ENCODE measurements at places on chromosomes 6 and 20.

GRCh38 chr20:5508044-5508443 lies 191.3 kb upstream of the PROKR2 start:
- DNase-seq, result no peak

DNA sequence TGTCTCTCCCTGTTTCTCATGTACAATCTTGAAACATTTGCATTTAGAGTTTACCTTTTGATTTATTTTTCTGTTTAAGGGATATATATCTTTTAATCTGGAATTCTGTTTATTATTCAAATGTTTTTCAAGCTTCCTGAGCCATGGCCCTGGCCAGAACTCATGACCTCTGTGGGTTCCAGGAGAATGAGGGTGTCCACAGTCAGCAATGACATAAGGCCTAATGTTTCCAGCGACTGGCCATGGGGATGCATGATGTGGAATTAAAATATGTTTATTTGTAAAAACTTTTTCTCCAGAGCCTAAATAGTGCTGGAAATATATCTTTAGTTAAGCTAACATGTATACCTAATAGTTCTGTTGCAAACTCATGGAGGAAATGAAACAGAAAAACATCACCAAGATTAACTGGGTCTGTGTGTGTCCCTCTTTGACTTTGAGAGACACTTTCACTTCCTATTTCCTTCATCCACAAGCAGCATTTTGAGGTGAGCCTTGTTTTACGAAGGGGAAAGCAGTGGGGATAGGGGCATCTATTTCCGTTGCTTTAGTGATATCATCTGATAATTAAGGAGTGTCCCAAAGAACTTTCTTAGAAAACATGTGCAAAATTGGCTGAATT lies 87.6 kb downstream of the SMOC2 start:
- no peak for DNase-seq

GRCh38 chr6:138645976-138646640 lies 127.5 kb upstream of the CCDC28A start:
- DNase-seq, result no peak

DNA sequence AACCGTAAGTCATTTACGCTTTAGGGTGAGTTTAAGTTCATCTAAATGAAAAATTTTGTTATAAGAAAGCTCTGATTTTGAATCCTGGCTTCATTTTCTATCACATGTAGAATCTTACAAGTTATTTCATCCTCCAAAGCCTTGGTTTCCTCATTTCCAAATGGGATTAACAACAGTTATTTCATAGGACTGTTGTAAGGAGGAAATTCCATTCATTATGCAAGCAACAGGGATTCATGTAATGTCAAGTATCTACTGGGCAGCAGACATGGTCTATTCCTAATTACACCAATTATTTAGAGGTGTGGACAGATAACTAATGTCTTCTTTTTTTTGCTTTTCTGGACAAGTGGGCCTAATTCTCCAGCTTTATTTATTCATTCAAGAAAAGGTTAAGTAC lies 154.0 kb downstream of the PDSS2 start:
- DNase-seq, result no peak

GRCh38 chr6:39707962-39708683 lies 17.1 kb downstream of the KIF6 start:
- no peak for DNase-seq

GRCh38 chr6:89750338-89750737 lies 69.3 kb downstream of the MDN1 start:
- DNase-seq, result no peak

DNA sequence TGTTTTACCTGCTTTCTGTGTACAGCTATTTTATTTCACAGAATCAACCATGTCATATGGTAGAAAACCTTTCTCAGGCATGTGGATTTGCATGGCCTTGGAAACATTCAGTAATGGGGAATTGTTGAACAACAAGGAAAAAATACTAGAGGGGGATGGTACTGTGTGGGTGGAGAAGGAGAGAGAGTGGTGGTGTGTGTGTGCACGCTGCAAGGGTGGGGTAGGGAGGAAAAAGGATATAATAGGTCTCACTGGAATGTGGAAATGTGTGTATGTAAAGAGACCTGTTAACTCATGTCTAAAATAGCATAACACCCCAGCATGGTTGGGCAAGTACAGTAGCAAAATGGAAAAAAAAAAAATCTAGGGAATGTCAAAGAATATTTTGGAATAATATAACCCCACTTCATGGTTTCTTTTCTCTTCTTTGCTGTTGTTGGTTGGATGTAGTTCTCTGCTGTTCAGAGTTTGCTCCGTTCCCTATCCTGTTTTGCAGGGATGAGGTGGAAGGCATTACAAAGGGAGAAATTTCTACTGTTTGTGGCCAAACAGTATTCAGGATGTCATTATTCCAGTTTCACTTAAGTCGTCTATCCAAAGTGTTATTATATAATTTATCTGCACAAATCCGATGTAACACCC lies 93.9 kb upstream of the CITED2 start:
- no peak for DNase-seq

DNA sequence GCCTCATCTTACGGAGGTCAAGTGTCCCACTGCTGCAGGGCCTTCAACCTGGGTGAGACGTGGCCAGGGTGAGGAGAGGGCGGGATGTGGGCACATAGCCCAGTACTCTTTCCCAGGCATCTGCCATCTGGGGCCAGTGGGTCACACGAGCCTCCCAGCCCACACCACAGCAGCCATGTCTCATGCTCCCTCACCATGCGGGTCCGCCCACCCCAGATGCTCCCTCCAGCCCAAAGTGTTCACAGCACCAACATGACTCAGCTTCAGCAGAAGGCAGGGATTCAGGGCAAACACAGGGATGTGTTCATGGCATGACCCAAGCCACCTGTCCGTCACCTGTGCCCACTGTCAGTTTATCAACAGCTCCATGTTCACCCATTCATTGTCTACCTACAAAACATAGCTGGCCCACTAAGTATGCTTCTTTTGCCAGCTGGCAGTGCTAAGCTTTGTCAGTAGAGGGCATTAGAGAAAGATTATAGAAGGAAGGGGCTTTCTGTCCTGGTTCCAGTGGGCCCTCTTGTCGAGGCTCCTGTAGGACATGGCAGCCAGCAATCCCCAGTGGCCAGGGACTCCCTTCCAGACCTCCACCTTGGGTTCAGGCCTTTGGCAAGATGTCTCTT lies 109.2 kb downstream of the FOXF2 start:
- DNase-seq, result no peak

GRCh38 chr6:33587529-33587928 lies 7.5 kb upstream of the BAK1 start:
- DNase-seq, result no peak

GRCh38 chr6:12269110-12269509 lies 21.1 kb upstream of the EDN1 start:
- no peak for DNase-seq

GRCh38 chr6:98974309-98974708 lies 26.6 kb upstream of the FBXL4 start:
- DNase-seq, result no peak

All from CD4-positive, alpha-beta T cell treated with Interleukin-1 beta for 1 hour (primary cell).